NCI-H345 (cell line): ENCODE measurements at places on chromosomes 2 and 18.

- peak; percentile 16 for DNase-seq
Measured at GRCh38 chr2:96537066-96537733, 648 bp downstream of the ARID5A start.

GRCh38 chr18:47151439-47151838, 1.1 kb upstream of the HDHD2 start:
- no peak for DNase-seq

- no peak for DNase-seq
Measured at GRCh38 chr18:13363359-13363758, 144.8 kb downstream of the LDLRAD4 start.

- no peak for DNase-seq
Measured at GRCh38 chr2:203586696-203587095, 51.6 kb upstream of the RAPH1 start.

DNA sequence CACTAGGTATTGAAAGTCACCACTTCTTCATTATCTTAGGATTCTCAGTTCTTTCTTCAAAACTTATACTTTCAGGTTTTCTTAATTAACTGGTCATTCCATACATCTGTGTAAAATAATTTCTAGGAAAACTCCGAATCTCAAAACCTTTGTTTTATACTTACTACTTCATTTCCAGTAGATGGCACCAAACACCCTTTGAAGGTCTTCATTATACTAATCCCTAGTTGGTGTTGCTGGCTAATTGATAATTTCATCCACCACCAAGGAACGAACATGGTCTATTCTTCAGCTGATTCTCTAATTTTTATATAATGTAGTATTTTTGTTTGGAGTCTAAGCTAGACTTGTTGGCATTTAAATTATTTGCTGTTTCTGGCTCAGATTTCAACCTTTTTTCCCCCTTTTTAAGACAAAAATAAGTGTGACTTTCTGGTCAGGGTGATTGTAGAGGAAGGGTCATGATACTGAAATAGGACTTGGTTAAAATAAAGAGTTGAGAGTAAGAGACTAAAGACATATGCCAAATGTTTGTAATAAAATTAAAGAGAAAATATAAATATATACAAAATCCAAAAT, 2.8 kb upstream of the MXD1 start:
- peak; percentile 55 for DNase-seq

- DNase-seq = no peak
Measured at GRCh38 chr2:53362934-53363333, 404.7 kb upstream of the CHAC2 start.

- DNase-seq = no peak
Measured at GRCh38 chr18:59180150-59180845, 39.7 kb upstream of the GRP start.

- no peak for DNase-seq
Measured at GRCh38 chr2:174680221-174680620, 82.6 kb upstream of the WIPF1 start.

GRCh38 chr18:13382366-13382953, 163.9 kb downstream of the LDLRAD4 start:
- DNase-seq = peak; percentile 33

- DNase-seq = no peak
Measured at GRCh38 chr2:70964596-70965386, 13.6 kb upstream of the ANKRD53 start.

DNA sequence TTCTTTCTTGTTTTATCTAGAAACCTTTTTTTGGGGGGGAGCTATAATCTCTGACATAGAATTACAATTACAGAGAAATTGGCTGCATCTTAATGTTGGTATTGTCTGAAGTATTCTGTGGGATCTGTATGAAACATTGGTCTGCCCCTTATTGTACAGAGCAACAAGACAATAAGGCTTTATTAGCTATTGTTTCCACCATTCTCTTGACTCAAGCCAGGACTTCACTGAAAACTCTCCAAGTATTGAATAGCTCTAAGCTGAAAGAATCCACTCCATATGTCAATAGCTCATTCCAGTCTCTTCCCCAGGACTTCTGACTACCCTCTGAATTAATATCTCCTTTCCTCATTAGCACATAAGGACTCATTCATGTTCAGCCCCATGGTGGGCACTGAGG, 77.8 kb downstream of the RHBDD1 start:
- DNase-seq = no peak

- DNase-seq = no peak
Measured at GRCh38 chr2:227719641-227720040, 1.8 kb upstream of the SLC19A3 start.

DNA sequence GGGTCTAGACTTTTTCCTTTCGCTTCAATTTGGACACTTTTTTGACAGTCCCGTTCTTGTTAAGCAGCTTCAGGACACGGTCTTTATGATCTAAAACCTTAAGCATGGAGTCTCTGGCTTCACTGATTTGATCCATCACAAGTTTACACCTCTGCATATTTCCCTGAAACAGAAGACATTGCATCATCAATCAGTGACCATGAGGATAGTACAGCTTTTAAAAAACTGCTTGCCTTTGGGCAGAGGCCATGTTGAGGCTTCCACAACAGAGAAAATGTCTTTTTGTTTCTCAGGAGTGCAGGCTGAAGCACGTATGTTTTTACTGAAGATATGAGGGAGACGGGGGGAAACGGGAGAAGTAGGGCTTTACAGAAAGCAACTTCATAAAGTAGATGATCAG, 56.2 kb upstream of the AMMECR1L start:
- no peak for DNase-seq
